ENCODE measurements at places on chromosomes 1 and 21.

DNA sequence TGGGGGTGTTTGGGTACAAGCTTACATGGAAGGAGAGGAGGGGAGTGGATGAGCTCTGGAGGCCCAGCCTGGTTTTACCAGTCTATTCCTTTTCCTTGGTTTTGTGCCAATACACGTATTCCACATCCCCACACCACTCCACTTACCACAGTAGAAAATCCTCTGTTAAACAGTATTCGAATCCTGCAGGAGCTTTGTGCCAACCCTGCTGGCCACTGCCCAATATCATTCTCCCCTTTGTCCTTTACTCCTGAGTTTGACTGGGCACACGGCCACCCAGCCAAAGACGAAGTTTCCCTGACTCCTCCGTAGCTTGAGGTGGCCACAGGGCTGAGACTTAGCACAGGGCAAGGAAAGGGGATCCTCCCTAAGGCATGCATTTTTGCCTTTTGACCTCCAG, 61.6 kb downstream of the TMCO4 start:
- DNase-seq = no peak

DNA sequence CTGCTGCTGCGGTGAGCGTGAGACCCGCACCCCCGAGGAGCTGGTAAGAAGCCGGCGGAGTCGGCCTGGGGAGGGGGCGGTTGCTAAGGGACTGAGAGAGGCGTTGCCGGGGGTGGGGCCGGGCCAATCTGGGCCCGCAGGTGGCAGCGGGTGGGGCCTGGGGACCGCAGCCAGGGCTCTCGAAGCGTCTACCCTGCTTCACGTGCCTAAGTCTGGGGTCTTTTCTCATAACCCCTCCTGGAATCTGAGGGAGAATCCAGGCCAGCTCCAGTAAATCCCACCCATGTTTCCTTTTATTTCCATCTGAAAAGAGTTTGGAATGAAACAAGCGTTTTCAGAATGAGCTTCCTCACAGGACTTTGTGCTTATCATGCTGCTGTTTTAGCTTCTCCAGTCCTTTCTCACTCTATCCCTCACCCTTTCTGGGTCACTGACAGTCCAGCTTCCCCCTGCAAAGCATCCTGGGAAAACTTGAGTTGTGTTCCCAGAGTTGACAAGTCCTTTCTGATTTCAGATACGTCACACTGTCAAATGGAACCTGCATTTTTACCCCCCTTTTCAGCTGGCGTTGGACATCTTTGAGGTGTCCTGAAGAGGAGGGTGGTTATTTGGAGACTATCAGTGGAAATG, 431 bp downstream of the CLCN6 start:
- DNase-seq = no peak

DNA sequence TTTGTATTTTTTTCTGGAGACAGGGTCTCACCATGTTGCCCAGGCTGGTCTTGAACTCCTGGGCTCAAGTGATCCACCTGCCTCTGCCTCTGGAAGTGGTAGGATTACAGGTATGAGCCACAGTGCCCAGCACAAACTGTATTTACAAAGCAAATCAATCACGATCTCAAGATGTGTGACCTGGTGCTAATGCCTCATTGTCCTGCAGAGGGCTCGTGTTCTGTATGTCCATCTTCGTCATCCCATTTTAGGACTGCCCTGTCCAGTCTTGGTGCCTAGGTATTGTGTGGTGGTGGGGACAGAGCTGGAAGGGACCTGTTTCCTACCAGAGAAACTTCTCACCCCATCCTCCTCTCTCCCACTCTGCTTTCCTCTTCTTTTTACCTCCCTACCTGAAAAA, 20.2 kb downstream of the PROK1 start:
- no peak for DNase-seq

GRCh38 chr1:108819878-108820277, 37.0 kb downstream of the AKNAD1 start:
- DNase-seq = no peak

- no peak for DNase-seq
Measured at GRCh38 chr1:20702416-20702815, 15.4 kb downstream of the KIF17 start.

GRCh38 chr1:109625601-109626560, 6.2 kb downstream of the AMPD2 start:
- no peak for DNase-seq

DNA sequence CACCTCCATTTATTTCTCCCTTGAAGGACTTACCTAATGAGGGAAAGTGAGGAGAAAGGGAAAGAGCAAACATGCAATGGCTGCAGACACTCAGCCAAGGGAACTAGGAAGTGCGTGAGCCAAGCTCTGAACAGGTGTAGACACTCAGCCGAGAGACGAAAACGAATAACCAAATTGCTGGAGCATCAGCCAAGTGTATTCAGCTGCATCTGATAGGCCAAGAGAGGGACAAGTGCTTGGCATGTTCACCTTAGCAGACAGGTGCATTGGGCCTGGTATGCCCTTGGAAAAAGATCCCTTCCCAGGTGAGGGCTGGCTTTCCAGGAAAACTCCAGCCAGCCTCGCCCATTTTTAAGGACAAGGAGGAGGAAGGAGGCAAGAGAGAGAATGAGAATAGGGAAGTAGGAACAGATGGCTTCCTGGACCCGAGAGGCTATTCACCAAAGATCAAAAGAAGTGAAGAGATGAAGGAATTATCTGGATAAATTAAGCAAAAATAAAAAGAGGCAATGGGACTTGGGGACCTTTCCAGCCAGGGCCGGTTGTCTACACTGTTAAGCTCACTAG, 184.7 kb downstream of the TOMM20 start:
- DNase-seq = no peak

- DNase-seq = no peak
Measured at GRCh38 chr1:66288048-66288447, 245.9 kb upstream of the SGIP1 start.

- no peak for DNase-seq
Measured at GRCh38 chr1:16461681-16462080, 21.2 kb downstream of the NECAP2 start.

- DNase-seq = no peak
Measured at GRCh38 chr1:47983691-47984090, 13.5 kb downstream of the TRABD2B start.

DNA sequence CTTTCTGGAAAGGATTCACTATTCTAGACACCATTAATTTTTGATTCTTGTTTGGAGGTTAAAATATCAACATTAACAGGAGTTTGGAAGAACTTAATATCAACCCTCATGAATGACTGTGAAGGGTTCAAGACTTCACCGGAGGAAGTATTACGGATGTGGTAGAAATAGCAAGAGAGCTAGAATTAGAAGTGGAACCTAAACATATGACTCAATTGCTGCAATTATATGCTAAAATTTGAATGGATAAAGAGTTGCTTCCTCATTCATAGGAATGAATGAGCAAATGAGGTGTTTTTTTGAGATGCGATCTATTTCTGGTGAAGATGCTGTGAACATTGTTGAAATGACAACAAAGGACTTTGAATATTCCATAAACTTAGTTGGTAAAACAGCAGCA, 77.9 kb upstream of the TNFSF4 start:
- no peak for DNase-seq

- DNase-seq = no peak
Measured at GRCh38 chr1:32878637-32879041, 7.7 kb upstream of the HPCA start.

DNA sequence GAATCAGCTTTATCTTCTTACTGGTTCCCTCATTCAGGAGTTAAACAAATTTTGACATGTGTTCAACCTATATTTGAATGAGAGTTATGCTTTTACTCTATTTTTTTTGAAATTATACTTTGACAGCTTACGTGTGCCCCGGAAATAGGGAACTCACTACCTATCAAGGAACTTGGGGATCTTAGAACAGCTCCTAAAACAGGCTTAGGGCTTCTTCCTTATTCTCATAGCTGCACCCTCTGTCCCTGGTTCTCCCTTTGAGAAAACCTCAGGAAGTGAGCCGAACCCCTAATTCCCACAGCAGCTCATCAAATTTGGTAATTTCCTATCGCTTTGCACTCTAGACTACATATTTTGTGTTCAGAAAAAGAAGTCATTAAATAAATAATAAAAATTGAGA, 81.2 kb upstream of the RUNX3 start:
- DNase-seq = no peak

DNA sequence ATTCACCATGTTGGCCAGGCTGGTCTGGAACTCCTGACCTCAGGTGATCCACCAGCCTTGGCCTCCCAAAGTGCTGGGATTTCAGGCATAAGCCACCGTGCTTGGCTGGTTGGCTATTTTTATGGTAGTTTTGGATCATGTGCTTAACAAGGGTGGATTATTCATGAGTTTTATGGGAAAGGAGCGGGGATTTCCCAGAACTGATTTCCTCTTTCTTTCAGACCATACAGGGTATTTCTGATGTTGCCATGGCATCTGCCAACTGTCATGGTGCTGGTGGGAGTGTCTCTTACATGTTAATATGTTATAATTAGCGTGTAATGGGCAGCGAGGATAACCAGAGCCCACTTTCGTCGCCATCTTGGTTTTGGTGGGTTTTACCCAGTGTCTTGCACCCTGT, 3.2 kb downstream of the TRPM2 start:
- DNase-seq = no peak

DNA sequence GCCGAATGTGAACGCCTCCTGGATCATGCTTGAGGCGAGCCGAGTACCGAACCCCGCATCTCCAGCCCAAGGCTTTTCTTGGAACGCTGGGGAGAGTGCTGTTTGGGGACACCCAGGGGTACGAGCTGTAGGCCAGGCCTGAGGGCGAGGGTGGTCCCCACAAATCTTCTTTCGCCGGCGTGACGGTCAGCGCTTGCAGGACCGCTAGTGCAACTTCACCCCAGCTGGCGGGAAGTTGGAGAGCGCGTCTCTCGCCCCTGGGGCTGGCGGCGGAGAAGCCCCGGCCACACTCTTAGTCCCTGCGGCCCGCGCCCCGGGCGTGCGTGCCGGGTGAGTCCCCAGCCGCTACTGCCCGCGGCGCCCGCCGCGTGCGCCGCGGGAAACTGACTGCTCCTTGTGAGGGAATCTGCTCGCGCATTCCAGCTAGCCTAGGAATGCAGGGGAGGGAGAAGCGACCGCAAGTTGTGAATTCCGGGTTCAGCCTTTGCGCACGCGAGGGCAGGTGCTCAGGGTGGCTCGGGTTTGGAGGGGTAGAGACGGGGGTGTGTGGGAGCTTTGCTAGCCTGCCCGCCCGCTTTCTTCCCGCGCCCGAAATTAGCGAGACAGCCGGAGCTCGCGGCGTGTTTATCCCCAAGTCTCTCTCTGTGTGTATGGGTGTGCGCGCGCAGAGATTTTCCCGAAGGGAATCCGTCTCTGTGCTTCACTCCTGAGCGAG, 884 bp downstream of the LHX4 start:
- DNase-seq = no peak

DNA sequence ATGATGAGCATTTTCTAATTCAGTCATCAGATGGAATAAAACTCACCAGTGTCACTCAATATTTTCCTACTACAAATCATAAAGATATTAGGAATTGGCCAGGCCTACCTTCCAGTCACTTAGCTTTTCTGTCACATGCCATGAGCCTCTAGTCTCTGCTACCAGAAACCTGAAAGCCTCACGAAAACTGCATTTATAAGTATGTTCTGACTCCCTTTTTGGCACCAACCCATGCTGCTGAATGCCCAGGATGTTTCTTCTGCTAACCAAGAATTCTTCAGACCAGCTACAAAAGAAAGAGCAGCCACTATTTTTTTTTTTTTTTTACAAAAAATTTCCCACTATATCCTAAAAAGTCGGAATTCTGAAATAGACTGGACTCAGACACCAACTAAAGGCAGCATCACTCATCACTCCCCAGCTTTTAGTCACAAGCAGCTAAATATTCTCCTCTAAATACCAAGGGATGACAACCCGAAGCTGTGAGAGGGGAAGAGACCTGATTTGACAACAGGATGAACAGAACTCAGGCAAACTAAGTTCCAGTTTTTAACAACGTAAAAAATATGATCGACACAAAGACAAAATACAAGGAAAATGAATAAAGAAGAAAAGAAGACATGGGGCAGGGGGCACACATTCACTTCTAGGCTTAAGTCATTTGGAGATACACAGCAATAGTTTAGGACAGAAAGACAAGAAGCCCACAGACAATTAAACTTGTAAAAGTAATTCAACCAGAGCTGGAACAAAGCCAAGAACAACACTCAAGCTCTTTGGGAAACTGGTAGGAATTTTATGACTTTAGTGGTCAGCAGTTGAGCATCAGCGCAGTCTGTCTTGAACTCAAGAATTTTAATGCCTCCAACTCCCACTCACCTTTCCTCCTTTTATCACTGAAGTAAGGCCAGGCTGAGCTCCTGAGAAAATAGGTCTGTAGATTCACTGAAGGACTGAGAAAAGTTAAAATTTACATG, 1.7 kb downstream of the DCAF8 start:
- DNase-seq = no peak

DNA sequence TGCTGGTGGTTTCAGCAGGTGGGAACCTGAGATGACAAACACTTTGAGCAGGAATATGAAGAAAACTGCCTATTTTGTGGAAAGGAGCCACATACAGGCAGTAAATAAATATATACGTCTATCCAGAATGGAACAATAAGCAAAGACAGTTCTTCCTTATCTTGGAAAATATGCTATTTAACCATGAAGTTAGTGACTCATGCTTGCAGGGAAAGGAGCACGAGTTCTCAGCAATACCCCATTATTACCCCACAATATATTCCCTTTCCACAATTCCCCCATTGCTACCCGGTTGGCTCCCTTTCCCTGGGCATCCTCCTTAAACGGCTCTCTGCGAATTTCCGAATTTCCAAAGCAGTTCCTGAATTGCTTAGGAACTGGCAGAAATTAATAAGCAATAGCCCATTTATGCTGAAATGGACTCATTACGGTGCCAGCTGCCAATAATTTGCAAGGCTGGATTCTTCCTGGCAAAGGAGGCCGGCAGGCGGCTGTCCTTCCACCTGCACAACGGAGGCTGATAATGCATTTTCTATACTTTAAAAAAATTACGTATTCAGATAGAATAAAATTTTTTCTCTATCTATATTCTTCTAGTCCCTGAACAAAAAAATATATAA, 65.4 kb downstream of the TIAM1 start:
- no peak for DNase-seq

DNA sequence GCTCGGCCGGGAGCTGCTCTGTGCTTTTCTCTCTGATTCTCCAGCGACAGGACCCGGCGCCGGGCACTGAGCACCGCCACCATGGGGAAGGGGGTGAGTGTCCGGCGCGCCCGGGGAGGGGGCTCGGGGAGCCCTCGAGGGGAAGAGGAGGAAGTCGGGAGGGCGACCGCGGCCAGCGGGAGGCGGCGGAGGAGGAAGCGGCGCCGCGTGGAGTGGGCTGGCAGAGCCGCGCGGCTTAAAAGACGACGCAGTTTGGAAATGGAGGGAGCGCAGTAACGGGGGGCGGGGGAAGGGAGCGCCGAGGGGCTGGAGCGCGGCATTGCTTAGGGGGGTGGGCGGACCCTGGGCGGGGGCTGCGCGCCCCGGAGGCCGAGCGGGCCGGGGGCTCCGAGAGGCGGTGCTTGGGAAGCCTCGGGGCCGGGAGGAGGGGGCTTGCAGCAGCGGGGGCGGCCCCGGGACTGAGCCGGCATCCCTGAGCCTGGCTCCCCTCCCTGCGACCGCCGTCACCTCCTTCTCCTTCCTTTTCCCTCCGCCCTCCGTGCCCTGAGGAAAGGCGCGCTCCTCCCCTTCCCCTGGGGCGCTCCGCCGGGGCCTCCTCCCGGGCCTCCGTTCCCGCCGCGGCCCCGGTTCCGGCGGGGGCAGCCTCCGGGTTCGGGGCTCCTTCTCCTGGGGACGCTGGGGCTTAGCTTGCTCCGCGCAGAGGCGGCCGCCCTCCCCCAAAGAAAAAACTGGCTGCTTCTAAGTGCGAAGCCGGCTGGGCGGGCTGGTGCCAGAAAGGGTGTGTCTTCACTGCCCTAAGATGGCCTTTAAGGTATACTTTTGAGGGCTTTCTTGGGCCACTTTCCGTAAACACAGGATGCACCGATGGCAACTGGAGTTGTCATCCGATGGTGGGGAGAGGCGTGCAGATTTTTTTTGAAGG, 648 bp downstream of the ATP1A1 start:
- no peak for DNase-seq

- no peak for DNase-seq
Measured at GRCh38 chr1:40795811-40796586, 12.4 kb downstream of the KCNQ4 start.
